ENCODE measurements at places on chromosomes 5 and 9. TPM values are rescaled to one million over a fixed set of nuclear protein-coding genes. Genes with fewer than 3 reads are reported as not detected.

Gene ADAMTS6
- 20.0 TPM for total RNA-seq

Gene SLC6A3
- not detected for total RNA-seq

Gene PCDHGA6
- total RNA-seq: 0.65 TPM

Gene PCDHGA3
- 0.51 TPM for total RNA-seq

Gene NUTM2F
- total RNA-seq: not detected

Gene SUSD3
- total RNA-seq: not detected

Gene GHR
- total RNA-seq: 5.4 TPM

Gene IRX2
- 9.1 TPM for total RNA-seq

Gene LEAP2
- total RNA-seq: 0.60 TPM

Gene GPX8
- 198 TPM for total RNA-seq

Gene SLC31A1
- 30.9 TPM for total RNA-seq

Gene DELE1
- total RNA-seq: 43.8 TPM

All from chondrocyte (in vitro differentiated cells).